Fibroblast of the aortic adventitia (primary cell): ENCODE measurements at places on chromosomes 4 and X. TPM values are rescaled to one million over a fixed set of nuclear protein-coding genes. Genes with fewer than 3 reads are reported as not detected.

Gene MID1
- 18.0 and 20.4 TPM in 2 replicates for total RNA-seq

Gene HSD17B13
- 0.18 TPM in 1 of 2 replicates, not detected in the other for total RNA-seq

DNA sequence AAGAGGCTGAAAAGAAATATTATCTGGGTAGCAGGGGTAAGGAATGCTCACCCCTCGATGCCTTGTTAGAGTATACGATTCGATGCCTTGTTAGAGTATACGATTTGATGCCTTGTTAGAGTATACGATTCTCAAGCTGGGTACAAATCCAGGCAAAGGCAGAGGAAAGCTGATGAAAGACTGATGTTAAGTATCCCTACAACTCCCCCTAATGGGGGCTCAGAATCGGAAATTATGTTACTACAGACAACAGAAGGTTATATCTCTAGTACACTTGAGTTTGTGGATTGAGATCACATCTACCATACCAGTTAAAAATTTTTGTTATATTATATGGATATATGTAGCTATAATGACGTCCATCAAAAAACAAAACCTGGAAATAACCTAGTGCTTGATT is 4.8 kb downstream of the LRRC66 start:
- DNase-seq, result peak; percentile 31

DNA sequence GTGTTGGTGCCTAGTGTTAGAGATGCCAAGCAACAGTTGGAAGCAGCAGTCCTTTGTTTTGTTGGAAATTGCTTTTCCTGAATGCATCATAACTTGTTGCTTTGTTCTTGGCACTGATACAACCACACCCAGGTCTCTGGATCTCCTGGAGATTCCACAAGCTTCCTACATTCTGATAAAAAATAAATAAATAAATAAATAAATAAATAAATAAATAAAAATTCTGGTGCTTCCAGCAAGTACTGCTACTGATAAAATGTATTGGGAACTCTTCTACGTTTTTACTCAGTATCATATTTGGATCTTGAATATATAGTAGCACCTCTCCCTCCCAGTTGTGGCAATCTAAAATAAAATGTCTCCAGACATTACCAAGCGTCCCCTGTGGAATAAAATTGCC is 62.7 kb upstream of the GRID2 start:
- DNase-seq, result no peak

- peak; percentile 47 for DNase-seq
Observed at GRCh38 chr4:84792366-84793301, 173.9 kb downstream of the WDFY3 start.

GRCh38 chr4:771464-771863 is 54.5 kb downstream of the CPLX1 start:
- DNase-seq, result no peak

- DNase-seq, result no peak
Observed at GRCh38 chr4:153267890-153268289, 63.6 kb downstream of the TRIM2 start.

Gene RIBC1
- 0.36 and 1.6 TPM in 2 replicates for total RNA-seq

Gene PITX2
- total RNA-seq, result 0.18 and 1.4 TPM in 2 replicates

GRCh38 chr4:36326476-36327029 is 45.1 kb downstream of the DTHD1 start:
- DNase-seq, result no peak

Gene TMEM271
- not detected in 2 replicates for total RNA-seq

GRCh38 chrX:39841604-39842003 is 256.2 kb downstream of the BCOR start:
- no peak for DNase-seq

DNA sequence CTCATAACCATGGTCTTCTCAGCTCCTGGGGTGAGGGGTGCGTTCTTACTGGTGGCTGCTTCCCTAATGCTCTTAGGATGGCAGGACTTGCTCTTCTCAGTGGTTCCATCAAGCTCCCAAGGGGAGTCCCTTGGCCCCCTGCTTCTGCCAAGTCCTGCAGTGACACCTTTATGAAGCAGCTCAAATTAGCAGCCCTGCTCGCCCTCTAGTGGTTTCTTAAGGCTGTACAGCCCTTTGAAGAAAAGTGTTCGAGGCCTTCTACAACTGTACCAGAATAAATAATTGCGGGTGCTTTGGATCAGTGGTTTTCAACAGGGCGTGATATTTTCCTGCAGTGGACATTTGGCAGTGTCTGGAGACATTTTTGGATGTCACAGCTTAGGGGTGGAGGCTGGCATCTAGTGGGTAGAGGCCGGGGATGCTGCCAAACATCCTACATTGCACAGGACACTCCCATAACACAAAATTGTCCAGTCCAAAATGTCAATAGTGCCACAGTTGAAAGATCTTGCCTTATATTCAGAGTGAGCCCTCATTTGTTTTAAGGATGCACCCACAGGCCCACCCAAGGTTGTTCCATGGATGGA is 204.7 kb upstream of the S100G start:
- peak; percentile 33 for DNase-seq

DNA sequence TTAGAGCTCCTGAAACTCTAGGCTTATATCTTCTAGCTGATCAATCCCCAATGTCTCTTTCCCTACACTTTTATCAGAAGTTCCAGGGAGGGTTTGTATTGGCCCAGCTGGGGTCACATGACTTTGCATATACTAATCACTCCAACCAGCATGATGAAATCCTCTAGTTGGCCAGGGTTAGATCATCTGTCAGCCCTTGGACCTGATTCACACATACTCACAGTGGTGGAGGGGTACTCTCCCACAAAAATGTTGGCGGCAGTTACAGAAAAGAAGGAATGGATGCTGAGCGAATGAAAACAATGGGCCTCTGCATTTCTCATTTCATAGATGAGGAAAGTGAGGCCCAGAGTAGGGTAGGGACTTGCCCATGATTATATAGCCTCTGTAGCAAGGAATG is 151.1 kb downstream of the PJA1 start:
- DNase-seq, result peak; percentile 91

Gene UGT2B7
- not detected in 2 replicates for total RNA-seq

DNA sequence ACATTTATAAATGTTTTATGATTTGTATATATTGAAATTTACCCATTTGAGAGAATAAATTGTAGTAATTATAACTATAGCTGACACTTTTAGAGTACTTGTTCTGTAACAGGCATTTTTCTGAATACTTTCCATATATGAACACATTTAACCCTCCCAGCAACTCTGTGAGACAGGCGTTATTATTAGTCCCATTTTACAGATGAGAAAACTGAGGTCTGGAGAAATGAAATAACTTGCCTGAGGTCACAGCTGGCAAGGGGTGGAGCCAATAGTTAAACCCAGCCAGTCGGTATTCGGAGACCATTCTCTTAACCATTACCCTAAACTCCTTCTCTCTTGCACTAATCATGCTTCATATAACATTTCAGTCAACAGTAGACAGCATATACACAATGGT is 72.5 kb downstream of the LIMCH1 start:
- no peak for DNase-seq

Gene RASL11B
- 0.63 TPM in 1 of 2 replicates, not detected in the other for total RNA-seq

DNA sequence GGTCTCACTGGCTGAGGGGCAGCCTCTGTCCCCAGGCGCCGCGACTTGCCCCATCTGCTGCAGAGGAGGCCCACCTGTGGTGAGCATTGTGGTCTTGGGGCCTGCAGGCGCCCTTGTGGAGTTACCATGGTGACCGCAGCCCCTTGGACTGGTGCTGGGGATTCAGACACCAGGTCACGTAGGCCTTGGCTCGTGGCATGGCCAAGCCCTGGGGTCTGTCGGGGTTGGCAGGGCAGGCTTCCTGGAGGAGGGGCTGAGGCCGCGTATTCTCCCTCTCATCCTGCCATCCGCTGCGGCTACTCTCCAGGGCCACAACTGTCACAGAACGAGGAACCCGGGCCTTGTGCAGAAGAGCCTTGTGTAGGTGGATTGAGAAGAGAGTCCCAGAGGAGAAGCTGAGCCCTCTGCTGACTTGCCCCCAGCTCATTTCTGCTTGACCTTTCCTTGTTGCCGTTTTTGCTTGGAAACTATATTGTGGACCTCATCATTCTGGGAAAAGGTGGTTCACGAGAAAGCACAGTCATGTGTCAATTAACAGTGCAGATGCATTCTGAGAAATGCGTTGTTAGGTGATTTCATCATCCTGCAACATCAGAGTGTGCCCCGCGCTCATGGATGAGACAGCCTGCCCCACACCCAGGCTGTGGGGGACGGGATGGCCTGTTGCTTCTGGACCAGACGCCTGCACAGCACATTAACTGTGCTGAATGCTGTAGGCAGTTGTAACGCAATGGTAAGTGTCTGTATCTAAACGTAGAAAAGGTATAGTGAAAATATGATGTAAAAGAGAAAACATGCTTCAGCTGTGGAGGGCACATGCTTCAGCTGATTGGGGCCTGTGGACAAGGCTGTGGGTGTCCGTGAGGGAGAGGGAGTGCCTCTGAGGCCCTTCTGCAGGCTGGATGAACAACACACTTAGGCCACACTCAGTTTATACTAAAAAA is 38.5 kb downstream of the TRMT44 start:
- DNase-seq, result peak; percentile 15

Gene XAGE2
- not detected in 2 replicates for total RNA-seq

GRCh38 chrX:6244666-6245065 is 16.0 kb upstream of the NLGN4X start:
- no peak for DNase-seq

Gene SMR3B
- total RNA-seq, result not detected in 2 replicates

DNA sequence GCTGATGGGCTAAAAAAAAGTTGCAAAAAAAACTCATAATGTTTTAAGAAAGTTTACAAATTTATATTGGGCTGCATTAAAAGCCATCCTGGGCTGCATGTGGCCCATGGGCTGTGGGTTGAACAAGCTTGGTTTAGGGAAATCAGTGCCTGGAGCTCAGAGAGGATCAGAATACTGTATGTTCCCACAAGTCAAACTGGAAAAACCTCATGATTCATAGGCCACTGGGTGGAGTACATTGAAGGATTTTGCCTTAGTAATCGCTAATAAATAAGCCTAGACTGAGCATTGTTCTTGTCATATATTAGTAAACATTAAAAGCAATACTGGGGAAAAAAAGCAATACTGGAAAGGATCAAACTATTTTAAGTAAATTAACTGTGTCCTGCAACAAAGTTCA is 246.3 kb upstream of the TAPT1 start:
- peak; percentile 13 for DNase-seq

Gene DMP1
- not detected in 2 replicates for total RNA-seq

DNA sequence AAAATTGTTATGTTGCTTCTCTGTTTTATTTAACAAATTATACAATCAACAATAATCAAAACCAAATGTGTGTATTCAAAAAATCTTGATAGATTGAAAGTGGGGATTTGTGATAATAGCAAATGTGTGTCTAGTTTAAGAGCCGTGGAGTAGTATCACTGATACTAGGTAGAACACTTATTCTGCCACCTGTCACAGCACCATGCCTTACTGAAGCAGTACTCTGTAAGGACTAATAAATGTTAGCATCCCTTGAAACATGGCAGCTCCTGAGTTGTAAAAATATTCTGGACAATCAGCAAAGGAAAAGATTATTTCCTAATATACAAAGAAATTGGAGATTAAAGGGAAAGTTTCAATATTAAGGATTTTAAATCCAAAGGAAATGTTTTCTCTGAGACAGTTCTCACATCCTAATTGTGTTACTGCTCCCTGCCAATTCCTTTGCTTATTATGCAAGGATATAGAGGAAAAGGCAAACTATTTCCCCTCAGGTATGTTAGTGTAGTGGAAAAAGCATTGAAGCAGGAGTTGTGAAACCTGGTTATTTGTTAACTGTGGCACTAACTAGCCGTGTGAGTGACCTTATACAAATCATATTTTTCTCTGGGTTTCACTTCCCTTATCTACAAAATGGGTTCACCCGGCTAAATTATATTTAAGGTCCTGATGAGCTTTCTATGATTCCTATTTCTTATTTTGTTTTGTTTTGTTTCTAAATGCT is 303.1 kb downstream of the ARHGAP24 start:
- DNase-seq, result no peak

DNA sequence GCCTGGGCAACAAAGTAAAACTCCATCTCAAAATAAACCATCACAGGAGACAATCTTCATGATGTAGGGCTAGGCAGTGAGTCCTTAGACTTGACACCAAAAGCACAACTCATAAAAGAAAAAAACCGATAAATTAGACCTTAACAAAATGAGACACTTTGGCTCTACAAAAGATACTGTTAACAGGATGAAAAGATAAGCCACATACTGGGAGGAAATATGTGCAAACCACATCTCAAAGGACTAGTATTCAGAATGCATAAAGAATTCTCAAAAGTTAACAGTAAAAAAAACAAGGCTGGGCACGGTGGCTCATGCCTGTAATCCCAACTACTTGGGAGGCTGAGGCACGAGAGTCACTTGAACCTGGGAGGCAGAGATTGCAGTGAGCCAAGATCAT is 13.2 kb downstream of the EFHC2 start:
- no peak for DNase-seq

Gene GYPE
- 3.1 TPM in 1 of 2 replicates, not detected in the other for total RNA-seq

DNA sequence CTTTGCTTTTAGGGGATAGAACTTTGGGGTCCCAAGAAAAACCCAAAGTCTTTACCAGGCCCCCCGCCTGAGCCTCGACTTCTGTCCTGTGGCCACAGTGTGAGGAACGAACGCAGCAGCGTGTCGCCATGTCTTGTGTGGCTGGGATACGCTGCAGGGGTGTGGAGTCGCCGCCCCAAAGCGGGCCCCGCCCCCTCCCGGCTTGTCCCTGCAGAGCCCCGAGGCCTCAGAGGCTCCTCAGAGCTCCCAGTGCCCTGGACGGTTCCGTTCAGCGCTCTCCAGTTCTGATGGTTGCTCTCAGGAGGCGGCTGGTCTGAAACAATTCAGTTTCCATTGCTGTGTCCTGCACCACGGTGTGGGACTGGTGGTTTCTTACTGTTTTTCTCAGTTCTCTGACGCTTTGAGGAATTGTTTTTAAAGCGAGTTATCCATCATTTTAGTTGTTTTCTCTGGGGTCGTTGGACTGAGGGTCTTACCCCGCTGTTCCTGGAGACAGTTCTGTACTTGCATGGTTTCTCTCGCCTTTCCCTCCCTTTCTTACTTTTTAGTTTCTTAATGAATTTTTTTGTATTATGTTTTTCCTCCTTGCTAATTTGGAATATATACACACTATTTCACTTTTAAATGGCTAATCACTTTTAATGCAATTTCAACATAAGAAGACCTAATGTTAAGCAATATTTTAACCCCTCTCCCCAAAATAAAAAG is 1.6 kb upstream of the IDUA start:
- no peak for DNase-seq

GRCh38 chr4:76991161-76991660 is 41.7 kb downstream of the SEPTIN11 start:
- DNase-seq, result no peak

Gene IDH3G
- total RNA-seq, result 7.2 and 46.0 TPM in 2 replicates

GRCh38 chr4:14790494-14790893 is 211.8 kb upstream of the CPEB2 start:
- DNase-seq, result no peak

DNA sequence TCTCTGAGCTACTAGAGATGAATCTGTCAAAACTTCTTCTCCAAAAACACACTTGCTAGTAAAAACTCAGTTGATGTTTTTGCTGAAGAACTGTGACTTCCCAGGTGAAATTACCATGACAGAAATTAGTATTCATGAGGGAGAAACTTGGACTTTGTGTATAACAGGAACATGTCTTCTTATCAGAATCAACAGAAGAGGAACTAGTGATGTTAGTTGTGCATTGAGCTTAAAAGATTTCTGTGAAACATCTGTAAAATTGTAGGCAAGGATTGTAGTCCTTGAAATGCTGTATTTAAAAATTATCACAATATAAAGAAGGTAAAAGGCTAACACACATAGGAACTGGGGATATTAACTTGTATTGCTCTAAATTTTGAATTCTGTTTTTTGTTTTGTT is 11.3 kb downstream of the FAM241A start:
- no peak for DNase-seq

Gene CHIC1
- total RNA-seq, result 17.5 and 17.7 TPM in 2 replicates

GRCh38 chr4:984336-985054 is 2.3 kb upstream of the IDUA start:
- DNase-seq, result no peak
